ENCODE measurements at places on chromosomes 2 and 18. TPM values are rescaled to one million over a fixed set of nuclear protein-coding genes. Genes with fewer than 3 reads are reported as not detected.

GRCh38 chr2:238568455-238569440, 142.0 kb downstream of the ASB1 start:
- H3K4me3 ChIP-seq = no peak overlapping the region
- H3K36me3 ChIP-seq = no peaks in the 10 kb centered on the region
- DNase-seq = no peak
- no peak overlapping the region for H3K27ac ChIP-seq
- H3K4me1 ChIP-seq = no peaks in the 10 kb centered on the region
- H3K27me3 ChIP-seq = peaks cover 90% of the 10 kb centered on the region

DNA sequence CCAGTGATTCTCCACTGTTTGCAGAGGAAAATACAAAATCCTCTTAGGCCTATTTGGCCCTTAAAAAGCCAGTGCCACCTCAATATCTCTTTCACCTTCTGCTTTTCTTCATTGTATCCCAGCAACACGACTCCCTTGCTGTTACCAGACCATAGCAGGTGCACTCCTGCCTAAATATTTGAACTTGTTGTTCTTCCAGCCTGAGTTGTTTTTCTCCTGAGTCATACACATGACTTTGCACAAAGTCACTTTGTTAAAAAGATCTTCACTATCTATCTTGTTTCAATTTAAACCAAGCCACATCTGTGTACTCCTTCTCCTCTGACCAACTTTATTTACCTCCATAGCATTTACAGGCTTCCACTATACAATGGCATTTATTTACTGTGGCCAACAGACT, 103.6 kb downstream of the LRRTM4 start:
- no peak overlapping the region for H3K4me3 ChIP-seq
- no peaks in the 10 kb centered on the region for H3K36me3 ChIP-seq
- H3K27ac ChIP-seq = no peak overlapping the region
- H3K4me1 ChIP-seq = no peaks in the 10 kb centered on the region

- peaks cover 37% of the 10 kb centered on the region for H3K4me1 ChIP-seq
- peak overlapping the region; percentile 73 for H3K27ac ChIP-seq
- peaks cover 19% of the 10 kb centered on the region for H3K36me3 ChIP-seq
- H3K27me3 ChIP-seq = no peaks in the 10 kb centered on the region
These were observed 963 bp upstream of the MRPL44 start for GRCh38 chr2:223956300-223956699.

DNA sequence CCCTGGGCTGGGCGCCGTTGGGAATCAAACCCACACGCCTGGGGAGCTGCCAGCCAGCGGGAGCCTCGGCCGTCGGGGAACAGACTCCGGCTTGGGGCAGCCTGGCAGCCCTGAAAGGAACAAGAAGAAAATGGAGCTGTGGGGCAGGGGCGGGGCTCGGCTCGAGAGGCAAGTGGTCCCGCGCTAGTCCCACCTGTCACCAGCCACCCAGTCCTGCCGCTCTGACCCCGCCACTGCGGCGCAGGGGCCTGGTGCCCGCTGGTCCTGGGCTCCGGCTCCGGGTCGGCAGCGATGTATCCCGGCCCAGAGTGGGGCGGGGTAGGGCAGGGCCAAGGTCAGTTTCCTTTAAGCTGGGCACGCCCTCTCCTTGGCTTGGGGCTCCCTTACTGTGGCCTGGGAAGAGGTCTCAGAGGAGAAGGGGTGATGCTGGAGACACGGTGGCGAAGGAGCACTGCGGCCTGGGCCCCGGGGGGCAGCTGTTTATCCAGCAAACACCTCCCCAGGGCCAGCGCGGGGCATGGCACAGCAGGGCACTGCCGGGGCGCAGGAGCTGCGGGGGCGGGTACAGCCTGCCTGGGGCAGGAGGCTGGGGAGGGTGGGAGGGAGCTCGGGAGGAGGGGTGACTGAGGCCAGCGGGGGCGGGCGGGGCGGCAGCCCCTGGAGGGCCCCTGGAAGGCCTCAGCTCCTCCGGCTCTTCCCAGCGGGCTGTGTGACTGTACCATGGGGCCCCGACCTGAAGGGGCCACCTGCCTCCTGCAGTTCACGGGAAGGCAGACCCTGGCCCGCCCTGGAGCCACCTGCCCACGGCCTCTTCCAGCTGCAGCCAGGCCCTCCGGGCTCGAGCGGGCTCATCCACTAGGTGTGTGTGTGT, 15.6 kb downstream of the ODC1 start:
- H3K27ac ChIP-seq = no peak overlapping the region
- no peaks in the 10 kb centered on the region for H3K27me3 ChIP-seq
- H3K4me1 ChIP-seq = no peaks in the 10 kb centered on the region
- no peaks in the 10 kb centered on the region for H3K36me3 ChIP-seq
- no peak overlapping the region for H3K4me3 ChIP-seq
- DNase-seq = no peak

- peaks cover 59% of the 10 kb centered on the region for H3K4me1 ChIP-seq
- DNase-seq = peak; percentile 82
- H3K27me3 ChIP-seq = no peaks in the 10 kb centered on the region
- no peaks in the 10 kb centered on the region for H3K36me3 ChIP-seq
- H3K4me3 ChIP-seq = no peak overlapping the region
- peak overlapping the region; percentile 42 for H3K27ac ChIP-seq
These were observed 9.6 kb upstream of the MTA3 start for GRCh38 chr2:42558827-42559226.

DNA sequence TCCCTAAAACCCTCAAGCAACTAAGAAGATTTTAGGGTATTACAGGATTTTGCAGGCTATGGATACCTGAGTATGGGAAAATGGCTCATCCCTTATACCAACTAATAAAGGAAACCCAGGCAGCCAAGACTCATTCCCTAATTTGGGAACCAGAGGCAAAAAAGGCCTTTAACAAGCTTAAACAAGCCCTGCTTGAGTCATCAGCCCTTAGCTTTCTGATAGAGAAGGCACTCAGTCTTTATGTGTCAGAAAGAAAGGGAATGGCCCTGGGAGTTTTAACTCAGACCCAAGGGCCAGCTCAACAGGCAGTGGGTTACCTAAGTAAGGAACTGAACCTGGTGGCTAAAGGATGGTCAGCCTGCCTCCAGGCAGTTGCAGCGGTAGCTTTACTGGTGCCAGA, 96.9 kb upstream of the RMP24 start:
- H3K4me1 ChIP-seq = no peaks in the 10 kb centered on the region
- no peak overlapping the region for H3K4me3 ChIP-seq
- no peaks in the 10 kb centered on the region for H3K36me3 ChIP-seq
- no peak for DNase-seq
- H3K27me3 ChIP-seq = no peaks in the 10 kb centered on the region

GRCh38 chr18:41870191-41870590, 84.8 kb upstream of the PIK3C3 start:
- H3K27ac ChIP-seq = no peak overlapping the region
- no peaks in the 10 kb centered on the region for H3K36me3 ChIP-seq
- DNase-seq = no peak
- H3K4me1 ChIP-seq = peaks cover 28% of the 10 kb centered on the region
- no peak overlapping the region for H3K4me3 ChIP-seq
- H3K27me3 ChIP-seq = no peaks in the 10 kb centered on the region

DNA sequence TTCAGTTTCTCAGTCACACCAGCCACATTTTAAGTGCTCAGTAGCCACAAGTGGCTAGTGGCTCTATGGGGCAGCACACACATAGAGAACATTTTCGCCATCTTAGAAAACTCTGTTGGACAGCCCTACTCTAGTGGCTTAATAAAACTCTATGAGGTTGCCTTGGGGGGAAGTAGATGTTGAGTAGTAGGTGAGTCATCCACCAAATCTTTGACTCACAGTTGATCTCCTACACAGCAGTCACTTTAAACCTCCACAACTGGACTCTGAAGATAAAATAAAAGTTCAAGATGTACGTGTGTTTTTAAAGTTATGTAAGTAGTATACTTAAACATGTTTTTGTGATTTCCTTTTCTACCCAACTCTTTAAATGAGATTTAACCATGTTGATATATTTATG, 379.0 kb downstream of the SETBP1 start:
- H3K4me1 ChIP-seq = peaks cover 7% of the 10 kb centered on the region
- no peak overlapping the region for H3K27ac ChIP-seq
- no peak overlapping the region for H3K4me3 ChIP-seq
- DNase-seq = no peak

ACMSD gene
- not detected for total RNA-seq

EMILIN1 gene
- 1.6 TPM for total RNA-seq

ASB18 gene
- not detected for total RNA-seq

EVX2 gene
- not detected for total RNA-seq

MEIS1 gene
- total RNA-seq = 9.1 TPM
